ENCODE measurements at places on chromosomes 7 and 10. TPM values are rescaled to one million over a fixed set of nuclear protein-coding genes. Genes with fewer than 3 reads are reported as not detected.

Gene HMX3
- total RNA-seq = 0.11 TPM

Gene FXYD4
- total RNA-seq = not detected

Gene IGFBP3
- 26,004 TPM for total RNA-seq

Gene PIP4K2A
- total RNA-seq = 49.5 TPM

Gene DPP6
- not detected for total RNA-seq

Gene FGFR2
- total RNA-seq = 64.0 TPM

Gene ADO
- total RNA-seq = 21.0 TPM

Gene USP6NL
- 17.2 TPM for total RNA-seq

Gene SFTPA2
- not detected for total RNA-seq

Gene FFAR4
- not detected for total RNA-seq

Gene PARD3
- 39.9 TPM for total RNA-seq

All from articular chondrocyte of knee joint (primary cell).